ENCODE measurements at places on chromosomes 3 and 15.
A peak's percentile ranks its signal among the peaks of the same experiment; 100 is the strongest.

DNA sequence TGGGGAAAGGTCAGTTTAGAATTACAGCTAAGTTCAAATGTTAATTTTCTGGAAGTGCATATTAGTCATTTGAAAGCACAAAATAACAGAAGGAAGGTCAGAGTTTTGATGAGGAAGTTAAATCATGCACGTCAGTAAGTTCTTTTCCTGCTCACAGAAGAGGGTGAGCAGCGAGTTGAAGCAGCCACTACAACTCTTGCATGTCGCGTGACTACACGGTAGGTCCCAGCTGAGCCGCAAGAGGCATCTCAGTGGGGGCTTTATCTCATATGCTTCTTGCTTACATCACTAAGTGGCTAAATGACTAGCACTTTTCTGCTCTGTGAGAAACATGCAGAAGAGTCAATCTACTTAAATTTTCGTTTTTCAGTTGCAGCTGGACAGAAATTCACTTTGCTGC is 21.3 kb upstream of the SEC62 start:
- no peak for DNase-seq

- no peak for DNase-seq
Measured at GRCh38 chr15:89899295-89899945, 5.6 kb upstream of the AP3S2 start.

DNA sequence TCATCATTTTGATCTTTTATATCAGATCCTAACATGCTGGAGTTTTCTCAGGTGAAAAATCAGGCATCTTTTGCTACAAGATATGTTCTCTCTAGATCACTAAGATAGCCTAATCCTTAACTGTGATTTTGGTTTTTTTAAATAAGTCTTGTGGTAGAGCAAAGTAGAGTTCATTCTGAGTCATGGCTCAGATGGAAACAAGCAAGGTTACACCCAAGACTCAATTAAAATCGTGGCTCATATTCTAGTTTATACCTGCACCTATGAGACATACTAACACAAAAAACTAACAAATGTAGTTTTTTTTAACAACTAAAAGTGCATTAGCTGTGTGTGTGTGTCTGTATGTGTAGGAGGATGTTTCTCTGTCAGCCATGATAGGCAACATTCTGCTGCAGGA is 428.2 kb downstream of the NLGN1 start:
- no peak for DNase-seq

GRCh38 chr3:23161308-23161707 is 41.8 kb upstream of the UBE2E2 start:
- no peak for DNase-seq

DNA sequence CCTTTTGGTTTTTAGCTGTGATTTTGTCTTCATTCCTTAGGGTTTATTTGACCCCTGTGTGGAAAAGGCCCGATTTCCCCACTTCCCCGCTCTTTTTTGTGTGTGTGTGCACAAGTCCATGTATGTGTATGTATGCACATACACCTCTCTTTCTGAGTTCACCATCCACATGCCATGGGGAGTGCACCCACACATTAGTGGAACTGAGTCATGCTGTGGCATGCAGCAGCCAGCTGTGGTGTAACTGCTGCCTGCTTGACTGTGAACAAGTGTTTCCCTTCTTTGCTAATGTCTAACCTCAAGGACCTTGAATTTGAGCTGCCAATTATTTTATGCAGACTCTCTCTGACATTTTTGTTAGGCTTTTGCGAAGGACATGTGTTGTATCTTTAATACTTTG is 434.9 kb upstream of the TPM1 start:
- no peak for DNase-seq

- DNase-seq: no peak
Measured at GRCh38 chr3:157388976-157389375, 47.7 kb upstream of the PTX3 start.

- DNase-seq: no peak
Measured at GRCh38 chr15:25439369-25439836, 579 bp upstream of the UBE3A start.

DNA sequence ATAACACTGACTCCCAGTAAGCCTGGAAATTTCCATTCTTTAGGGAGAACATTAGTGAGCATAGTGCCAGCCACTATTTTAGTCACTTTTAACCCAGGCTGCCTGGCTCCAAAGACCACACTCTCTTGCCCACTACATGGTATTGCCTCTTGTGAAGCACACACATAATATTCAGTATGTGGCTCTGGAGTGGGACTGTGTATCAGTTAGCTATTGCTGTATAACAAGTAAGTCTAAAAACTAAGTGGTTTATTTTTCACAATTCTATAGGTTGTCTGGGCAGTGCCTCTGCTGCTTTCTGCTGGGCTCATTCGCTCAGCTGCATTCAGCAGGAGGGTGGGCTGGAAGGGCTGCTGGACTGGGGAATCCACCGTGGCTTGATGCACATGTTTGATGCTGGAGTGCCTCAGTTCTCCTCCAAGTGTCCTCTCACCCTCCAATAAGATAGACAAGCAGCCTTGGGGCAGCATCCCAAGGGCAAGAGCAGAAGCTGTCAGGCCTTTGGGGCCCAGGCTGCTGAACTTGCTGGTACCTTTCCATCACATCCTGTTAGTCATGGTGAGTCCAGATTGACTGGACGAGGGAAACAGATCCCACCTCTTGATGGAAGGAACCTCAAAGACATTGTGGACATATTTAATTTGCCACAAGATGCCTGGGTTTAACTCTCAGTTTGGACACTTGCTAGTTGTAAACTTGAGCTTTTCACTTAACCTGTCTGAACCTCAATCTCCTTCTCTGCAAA is 66.6 kb upstream of the TLE3 start:
- DNase-seq: no peak

DNA sequence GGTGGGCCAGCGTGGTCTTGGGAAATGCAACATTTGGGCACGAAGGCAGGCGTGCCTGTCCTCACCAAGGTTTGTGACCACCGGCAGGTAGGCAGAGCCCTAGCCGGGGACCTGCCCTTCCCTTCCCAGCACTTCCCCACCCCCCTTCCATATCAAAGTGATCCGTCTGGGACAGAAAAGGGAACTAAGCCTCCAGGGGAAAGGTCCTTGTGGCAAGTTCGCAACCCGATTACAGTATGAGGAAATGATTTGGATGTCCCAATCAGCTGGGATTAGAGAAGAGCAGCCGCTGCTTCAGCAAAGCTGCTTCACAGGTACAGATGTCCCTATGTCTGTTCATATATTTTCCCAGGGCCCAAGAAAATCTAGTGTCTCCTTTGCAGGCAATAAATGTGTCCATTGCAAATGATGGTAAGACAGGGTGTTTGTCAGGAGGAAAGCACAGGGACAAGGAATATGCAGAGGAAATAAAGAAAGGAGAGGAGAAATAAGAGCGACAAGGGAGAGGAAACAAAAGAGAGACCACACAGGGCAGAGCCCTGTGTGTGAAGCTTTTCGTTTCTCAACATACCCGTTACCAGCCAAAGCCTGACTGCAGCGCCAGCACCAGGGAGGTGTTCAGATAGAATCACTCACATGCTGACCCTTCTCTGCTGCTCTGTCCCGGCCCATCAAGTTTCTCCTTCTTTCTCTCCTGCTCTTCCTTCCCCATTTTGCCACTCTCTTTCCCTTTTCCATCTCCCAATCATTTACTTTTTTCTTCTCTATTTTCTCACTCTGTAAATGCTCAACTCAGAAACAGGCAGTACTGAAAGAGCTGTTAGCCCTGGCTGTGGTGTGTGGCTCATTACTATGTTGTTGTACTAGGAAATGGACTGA is 17.4 kb upstream of the SECISBP2L start:
- no peak for DNase-seq

GRCh38 chr3:194272221-194272620 is 78.9 kb downstream of the CPN2 start:
- DNase-seq: no peak

- no peak for DNase-seq
Measured at GRCh38 chr15:79643393-79643792, 211.3 kb downstream of the MINAR1 start.

DNA sequence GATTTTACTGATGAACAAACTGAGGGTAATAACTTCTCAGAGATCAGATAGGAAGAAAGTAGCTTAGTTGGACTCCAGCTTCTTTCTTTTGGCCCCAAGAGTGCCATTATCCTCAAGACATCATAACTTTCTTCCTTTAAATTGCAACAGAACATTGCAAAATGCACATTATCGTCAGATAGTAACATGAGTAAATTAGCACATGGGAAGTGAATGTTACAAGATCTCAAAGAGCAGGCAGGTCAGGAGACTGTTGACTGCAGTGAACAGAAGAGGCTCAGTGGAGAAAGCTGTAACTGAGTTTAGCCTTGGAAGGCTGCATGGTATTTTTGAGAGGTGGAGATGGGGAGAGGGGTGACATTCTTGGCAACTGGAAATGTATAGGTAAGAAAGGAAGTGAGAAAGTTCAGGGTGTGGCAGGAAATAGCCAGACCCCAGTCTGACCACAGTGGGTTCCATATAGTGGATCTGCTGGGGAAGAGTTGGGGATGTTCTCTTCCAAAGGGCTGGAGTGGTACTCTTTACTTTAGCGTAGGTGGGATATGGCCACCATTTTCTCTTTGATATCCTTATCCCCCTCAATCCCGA is 307.7 kb downstream of the RPLP1 start:
- DNase-seq: no peak

- DNase-seq: no peak
Measured at GRCh38 chr15:69862540-69862939, 235.2 kb downstream of the TLE3 start.

- DNase-seq: no peak
Measured at GRCh38 chr3:156530980-156531379, 23.9 kb downstream of the SSR3 start.

GRCh38 chr15:28899061-28899738 is 13.4 kb downstream of the APBA2 start:
- no peak for DNase-seq

DNA sequence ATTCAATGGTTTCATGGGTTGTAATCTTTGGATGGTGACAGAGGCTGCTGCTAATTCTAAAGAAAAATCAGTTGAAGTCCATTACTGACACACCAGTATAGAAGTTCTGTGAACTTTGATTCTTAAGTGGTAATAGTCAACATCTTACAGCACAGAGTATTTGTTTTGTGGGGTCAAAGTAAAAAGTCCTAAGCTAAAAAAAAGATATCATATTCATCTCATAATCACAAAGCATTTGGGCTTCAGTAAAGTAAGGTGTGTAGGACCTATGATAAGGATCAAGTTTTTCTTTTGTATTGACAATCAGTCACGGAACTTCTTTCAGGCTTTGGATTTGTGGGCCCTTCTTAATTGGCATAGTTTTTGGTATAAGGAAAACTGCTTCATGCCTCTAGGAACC is 1.1 kb downstream of the ASTE1 start:
- DNase-seq: no peak

DNA sequence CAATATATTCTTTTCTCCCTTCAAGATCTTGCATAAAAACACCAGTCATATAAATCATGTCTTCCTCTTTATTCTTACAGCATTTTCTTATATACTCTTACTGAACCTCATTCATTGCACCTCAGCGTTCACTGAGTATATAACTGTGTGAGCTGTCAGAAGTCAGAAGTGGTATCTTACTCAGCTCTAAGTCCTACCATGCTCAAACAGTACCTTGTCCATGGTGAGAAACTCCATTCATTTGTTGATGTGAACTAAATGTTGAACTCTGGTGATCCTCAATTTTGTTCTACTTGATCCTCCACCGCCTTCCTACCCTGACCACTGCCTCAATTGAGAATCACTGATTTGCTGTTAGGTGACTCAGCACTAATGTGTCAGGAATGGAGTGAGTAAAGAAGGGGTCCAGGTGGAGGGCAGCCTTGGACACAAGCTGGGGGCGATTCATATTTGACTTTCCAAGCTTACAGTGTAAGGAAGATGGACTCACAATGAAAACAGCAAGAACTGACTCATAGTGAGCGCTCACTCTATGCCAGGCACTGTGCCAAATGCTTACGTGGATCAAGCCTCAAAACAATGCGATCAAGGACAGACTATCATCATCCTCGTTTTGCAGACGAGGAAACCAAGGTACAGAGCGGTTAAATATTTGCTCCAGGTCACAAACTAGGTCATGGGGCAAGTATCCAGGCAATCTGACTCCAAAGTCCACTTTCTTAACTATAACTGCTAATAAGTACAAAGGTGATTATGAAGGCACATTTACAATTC is 13.5 kb upstream of the ZFYVE19 start:
- DNase-seq: no peak

DNA sequence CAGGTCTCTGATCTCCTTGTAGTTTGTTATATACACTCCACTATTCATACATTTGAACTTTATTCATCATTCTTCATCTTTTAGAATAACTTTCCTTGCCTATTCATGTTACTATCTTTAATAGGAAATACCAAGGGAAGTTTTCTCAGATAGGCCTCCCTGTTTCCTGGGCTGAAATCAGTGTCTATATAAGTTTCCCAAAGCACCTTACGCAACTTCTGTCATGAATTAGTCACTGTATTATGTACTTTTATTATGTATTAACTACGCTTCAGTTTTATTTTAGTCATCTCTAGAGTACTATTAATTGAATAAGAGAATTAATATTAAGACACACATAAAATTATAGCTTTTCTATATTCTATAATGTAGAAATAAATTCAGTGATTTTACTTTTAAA is 1481.5 kb downstream of the OTOL1 start:
- DNase-seq: no peak

- peak; percentile 32 for DNase-seq
Measured at GRCh38 chr15:99729920-99730319, 3.3 kb downstream of the LYSMD4 start.

DNA sequence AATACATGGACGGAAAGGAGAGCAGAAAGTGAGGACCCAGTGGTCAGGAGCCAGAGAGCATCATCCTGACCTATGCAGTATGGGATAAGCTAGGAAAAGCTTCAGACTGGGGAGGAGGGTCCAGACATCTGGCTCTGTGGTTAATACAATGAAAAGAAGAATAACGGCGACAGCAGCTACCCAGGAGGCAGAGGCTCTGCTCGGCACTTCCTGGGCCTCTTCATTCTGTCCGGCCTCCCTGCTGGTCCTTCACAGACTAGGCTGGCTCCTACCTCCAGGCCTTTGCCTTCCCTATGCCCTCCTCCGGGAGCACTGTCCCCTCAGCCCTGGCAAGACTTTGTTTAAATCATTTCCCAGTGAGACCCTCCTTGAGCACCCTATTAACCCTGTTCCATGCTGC is 58.9 kb upstream of the WNT5A start:
- DNase-seq: no peak

- DNase-seq: no peak
Measured at GRCh38 chr15:77070180-77070494, 772 bp downstream of the TSPAN3 start.

- peak; percentile 10 for DNase-seq
Measured at GRCh38 chr3:46660003-46660402, 33.5 kb downstream of the ALS2CL start.

DNA sequence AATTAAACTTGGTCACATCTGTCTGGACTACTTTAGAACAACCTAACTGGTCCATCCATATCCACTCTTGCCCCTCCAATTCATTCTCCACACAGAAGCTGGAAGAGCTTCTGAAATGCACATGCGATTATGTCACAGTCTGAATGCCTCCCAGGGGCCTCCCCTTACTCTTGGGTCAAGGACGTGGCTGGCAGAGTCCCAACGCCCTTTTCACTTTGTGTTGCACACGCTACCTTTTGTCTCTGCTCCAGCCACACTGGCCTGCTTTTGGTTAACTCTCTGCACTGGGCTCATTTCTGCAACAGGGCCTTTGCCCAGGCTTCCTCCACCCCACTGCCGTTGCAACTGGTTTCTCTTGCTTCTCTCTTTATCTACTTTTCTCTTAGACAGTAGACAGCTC is 245.2 kb downstream of the IL20RB start:
- DNase-seq: no peak

Data from iPS-NIHi11 (cell line).